ENCODE measurements at places on chromosomes 12 and 14. TPM values are rescaled to one million over a fixed set of nuclear protein-coding genes. Genes with fewer than 3 reads are reported as not detected.

PTPN21 gene
- polyA plus RNA-seq, result 11.9 TPM

AQP6 gene
- polyA plus RNA-seq, result 0.49 TPM

NR4A1 gene
- 139 TPM for polyA plus RNA-seq

LUM gene
- 366 TPM for polyA plus RNA-seq

RFLNA gene
- 64.3 TPM for polyA plus RNA-seq

DNA sequence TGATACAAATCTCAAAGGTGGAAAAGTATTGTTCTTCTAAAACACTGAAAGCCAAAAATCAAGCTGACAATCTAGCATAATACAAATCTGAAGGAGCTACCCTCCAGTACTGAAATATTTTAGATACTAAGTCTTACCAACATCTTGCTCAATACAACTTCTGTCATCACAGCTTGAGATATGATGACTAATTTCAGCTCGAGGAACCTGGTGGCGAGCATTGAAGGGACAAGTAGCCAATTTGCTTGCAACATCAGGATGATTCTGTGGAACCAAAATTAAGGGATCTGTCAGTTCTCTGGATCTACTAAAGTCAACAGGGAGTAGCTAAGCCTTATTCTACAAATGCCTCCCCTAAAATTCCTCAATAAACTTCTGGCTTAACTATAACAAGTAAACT lies 10.4 kb downstream of the GTSF1 start:
- no peak for DNase-seq

DNA sequence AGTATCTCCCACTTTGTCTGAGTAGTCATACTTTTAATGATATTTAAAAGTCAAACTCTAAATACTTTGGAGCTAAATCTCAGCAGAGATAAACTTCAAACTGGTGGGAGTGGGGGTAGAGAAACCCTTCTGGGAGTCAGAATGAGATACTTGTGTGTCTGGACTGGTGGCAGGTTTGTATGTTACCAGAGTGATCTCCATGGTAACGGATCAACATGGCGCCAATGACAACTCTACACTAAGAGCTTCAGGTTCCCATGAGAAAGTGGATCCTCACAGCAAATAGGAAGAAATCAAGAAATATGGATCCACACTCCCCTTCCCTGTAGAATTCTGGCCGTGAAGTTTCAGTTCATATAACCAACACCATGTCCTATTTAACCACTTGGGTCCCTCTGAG lies 121.9 kb downstream of the ETV6 start:
- DNase-seq, result no peak

GRCh38 chr12:4293966-4294505 lies 20.5 kb downstream of the CCND2 start:
- DNase-seq, result no peak

- no peak for DNase-seq
Measured at GRCh38 chr14:22932146-22932545, 3.0 kb upstream of the PRMT5 start.

- no peak for DNase-seq
Measured at GRCh38 chr14:92963301-92964123, 40.6 kb downstream of the CHGA start.

- DNase-seq, result no peak
Measured at GRCh38 chr12:33322519-33322918, 117.1 kb downstream of the SYT10 start.

DNA sequence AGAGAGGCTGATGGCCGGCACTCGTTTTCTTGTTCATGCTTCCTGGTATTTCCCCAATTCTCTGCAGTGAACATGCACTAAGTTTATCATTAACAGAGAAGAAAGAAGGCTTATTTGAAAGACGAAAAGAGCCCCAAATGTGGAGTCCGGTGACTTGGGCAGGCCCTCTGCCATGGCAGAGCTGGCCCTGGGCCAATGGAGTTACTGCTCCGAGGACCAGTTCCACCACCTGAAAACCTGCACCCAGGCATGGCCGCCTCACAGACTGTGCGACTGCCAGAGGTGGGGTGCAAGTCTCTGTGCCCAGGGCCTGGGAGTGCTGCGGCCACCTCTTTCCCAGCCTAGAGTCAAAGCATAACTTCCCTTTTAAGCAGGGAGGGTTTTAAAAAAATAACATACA lies 24.9 kb downstream of the DEGS2 start:
- DNase-seq, result no peak

GRCh38 chr12:57099766-57100165 lies 10.9 kb downstream of the NAB2 start:
- no peak for DNase-seq

DNA sequence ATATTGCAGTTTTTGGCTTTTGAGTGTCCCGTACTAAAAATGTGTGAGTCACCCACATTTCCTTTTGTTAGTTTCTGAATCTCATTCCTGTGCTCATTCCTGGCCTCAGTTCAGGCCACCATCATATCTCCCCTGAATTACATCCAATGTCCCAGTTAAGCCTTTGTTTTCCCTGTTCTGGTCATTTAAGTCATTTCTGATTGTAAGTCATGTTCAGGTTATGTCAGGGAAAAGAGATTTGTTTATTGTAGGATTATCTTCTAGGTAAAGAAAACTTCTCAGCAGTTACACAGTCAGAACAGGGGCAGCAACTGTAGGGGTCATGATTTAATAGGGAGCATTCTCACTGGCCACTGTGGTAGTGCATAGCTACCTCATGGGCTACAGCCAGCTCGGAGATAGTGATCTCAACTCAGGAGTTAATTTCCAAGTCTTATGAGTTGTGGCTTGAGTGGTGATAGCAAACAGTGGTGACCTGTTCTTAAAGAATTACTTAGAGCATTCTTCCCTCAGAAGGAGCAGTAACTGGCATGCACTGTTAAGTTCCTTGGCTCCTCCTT lies 6.7 kb downstream of the DDX47 start:
- no peak for DNase-seq

DNA sequence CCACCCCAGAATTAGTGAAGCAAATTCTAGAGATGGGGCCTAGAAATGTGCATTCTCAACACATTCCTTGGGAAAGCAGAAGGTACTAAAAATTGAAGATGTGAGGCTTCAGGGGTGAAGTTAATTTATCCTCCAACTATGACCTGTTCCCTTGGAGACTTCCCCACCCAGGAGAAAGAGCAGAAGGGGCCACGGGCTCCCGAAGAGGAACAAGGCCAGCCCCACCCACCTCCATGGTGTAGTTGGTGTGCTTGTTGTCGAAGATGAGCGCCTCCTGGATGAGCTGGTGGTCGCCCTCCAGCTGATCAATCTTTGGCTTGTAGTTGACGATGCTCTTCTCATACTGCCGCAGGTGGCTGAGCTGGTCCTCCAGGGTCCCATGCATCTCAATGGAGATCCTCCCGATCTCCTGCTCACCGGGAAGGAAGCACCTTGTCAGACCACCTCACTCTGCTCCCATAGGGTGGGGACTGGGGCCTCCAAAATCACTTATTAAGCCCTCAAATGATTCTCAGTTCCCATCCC lies 87.8 kb upstream of the ZFP36L1 start:
- DNase-seq, result no peak

DNA sequence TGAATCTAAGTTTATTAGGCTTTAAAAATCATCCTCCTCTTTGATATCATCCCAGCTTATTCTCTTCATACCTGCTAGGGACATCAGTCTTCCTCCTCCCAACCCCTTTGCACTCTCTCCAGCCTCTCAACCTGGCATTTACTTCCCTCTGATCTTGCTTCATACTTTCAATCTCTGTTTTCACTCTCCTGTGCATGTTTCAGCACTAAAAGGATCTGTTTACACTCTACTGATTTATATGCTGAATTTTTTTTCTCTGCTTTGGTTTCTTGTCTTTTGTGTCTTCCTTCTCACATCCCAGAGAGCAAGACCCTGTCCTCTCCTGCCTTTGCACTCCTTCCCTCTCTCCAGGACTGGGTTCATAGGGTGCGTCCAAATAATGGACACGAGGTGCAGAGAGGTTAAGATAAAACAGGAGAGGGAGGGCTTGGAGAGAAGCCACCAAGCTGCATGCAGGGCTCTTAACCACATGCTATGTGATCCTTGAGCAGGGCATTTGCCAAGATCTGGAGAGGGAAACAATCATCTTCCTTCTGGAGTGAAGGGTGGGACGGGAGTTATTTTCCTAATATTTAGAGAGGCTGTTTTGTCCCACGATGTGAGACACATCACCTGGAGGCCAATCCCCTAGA lies 3.0 kb upstream of the CISTR start:
- DNase-seq, result no peak

DNA sequence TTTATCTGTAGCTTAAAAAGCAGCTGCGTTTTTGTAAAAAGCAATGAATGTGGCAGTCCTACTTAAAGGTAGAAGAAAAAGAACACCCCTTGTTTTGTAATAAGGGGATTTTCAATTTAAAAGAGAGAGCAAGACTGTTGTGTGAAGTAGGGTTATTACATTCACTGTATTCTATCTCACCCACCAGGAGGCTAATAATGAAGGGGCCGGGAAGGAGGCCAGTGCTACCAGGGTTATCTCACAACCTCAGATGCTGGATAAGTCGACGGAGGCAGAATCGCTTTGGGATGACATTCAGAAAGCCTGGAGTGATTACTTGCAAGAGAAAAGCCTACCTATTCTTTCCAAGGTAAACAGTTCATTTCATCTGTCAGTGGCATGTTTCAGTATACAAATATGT lies 97.7 kb downstream of the RMST start:
- DNase-seq, result no peak

- no peak for DNase-seq
Measured at GRCh38 chr14:54758041-54758440, 144.6 kb downstream of the GCH1 start.

- DNase-seq, result peak; percentile 67
Measured at GRCh38 chr14:74608959-74609611, 3.0 kb downstream of the LTBP2 start.

GRCh38 chr12:115257791-115258190 lies 573.8 kb upstream of the TBX3 start:
- DNase-seq, result peak; percentile 32

DNA sequence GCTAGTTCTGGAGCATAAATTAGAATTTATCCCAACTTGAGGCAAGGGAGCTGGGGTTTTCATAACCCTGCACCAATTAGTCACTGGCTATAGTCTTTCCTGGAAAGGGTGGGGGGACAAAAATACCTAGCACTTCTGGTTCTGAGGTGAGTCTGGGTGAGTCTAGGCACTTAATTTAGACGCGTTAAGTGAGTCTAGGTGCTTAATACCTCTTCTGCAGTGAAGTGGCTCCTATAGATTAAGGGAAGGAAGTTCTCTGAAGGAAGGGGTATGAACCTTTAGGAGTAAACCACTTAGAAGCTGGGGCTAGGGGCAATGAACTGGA lies 251.7 kb downstream of the EFCAB11 start:
- no peak for DNase-seq

Measured in large intestine (tissue), 12 donors.